Glomerular endothelial cell (primary cell): ENCODE measurements at places on chromosomes 3 and 15. TPM values are rescaled to one million over a fixed set of nuclear protein-coding genes. Genes with fewer than 3 reads are reported as not detected.

PTH1R gene
- total RNA-seq = not detected in 2 replicates

DNA sequence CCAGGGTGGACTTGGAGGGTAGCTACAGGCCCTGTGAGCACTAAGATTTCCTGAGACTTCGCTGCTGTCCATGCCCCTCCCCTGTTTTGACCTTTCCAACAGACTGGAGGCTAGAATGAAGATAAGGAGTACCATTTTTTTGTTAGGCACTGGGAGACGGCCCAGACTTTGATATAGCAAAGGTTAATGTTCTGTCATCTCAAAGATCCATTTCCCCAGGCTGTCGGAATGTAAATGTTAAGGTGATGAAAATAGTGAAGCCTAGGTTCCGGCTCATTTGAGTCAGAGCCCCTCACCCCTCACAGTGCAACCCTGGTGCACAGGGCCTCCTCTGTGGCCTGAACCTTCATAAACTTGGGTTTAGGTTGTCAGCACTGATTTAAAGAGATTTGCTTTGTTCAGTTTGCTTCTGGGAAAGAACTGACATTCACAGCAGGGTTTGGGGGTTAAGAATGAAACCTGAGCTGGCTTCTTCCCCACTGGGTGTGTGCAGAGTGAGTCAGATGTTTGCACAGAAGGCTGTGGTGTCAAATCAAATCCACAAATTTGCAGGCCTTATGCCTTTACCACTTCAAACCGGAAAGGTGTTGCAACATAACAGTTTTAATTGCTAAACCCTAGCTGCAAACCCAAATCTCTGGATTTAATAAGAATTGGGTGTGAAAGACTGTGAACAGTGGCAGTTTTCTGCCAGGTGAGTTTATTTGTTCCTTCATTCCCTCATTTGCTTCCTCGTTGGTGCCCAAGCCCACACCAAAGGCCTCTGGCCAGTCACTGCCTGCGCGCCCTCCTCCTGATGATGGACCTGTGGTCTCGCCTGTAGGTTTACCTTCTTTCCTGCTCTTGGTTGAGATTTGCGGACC is 20.6 kb upstream of the KCTD6 start:
- no peak for DNase-seq

- peak; percentile 64 for DNase-seq
Observed at GRCh38 chr3:15269091-15269989, 63.0 kb downstream of the SH3BP5 start.

DNA sequence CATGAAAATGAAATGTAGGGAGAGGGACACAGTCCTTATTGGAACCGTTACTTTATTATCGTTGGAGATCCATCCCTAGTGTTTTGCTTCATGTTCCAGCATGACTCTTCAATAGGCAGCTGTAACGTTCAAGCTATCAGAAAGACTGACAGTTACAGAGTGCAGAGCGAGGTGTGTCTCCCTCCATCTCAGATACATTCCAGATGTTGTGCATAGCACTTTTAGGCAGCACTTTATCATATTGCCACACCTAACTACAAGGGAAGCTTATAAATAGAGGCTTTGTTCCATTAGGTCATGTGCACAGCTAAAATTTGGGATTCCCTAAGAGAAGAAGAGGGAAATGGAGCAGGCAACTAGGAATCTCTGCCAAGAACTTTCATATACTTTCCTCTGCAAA is 1009.6 kb downstream of the ROBO2 start:
- DNase-seq = no peak

GRCh38 chr15:60555291-60555690 is 76.3 kb upstream of the ICE2 start:
- DNase-seq = no peak

MYZAP gene
- 3.1 and 23.0 TPM in 2 replicates for total RNA-seq

CMTM8 gene
- total RNA-seq = 2.7 and 5.6 TPM in 2 replicates

GRCh38 chr3:190399677-190400076 is 11.7 kb downstream of the CLDN16 start:
- DNase-seq = no peak

OCA2 gene
- total RNA-seq = not detected in 2 replicates

GPR149 gene
- total RNA-seq = not detected in 2 replicates

- no peak for DNase-seq
Observed at GRCh38 chr3:81554801-81555200, 206.6 kb downstream of the GBE1 start.

RAB5A gene
- 83.3 and 104 TPM in 2 replicates for total RNA-seq

DNA sequence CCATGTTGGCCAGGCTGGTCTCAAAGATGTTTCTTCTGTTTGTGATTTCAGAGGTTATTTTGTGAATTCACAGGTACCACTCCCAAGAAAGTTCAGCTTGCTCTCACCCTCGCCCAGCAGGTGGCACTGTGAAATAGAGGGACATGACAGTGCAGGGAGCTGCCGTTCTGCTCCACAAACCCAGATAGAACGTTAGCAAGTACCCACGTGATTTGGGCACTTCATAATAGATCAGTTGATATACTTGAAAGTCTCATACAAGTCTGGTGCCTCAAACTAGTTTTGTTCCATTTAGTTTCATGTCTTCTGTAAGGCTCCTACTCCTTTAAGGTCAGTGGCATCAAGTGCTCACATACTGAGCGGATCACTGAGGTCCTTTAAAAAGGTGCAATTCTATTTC is 45.5 kb downstream of the FILIP1L start:
- DNase-seq = peak; percentile 68

DNA sequence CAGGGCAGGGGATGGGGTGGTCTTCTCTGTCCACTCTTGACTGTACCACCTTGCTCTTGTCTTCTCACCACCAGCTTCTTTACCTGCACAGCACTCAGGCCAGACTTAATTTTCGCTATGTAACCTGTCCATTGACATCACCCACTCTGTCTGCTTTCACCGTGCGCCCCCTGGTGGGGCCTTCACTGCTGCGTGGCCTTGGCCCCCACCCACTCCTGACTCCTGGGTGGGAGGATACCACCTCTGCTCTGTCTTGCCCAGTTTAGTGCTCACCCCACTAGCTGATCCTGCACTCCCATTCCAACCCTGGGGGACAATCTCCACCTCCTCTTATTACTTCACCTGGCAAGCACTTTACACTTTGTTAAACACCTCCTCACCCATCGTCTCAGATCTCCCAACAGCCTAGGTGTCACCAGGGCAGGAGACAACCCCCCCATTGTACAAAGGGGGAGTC is 17.7 kb downstream of the PTH1R start:
- DNase-seq = no peak

NDN gene
- 47.8 and 63.3 TPM in 2 replicates for total RNA-seq

DNA sequence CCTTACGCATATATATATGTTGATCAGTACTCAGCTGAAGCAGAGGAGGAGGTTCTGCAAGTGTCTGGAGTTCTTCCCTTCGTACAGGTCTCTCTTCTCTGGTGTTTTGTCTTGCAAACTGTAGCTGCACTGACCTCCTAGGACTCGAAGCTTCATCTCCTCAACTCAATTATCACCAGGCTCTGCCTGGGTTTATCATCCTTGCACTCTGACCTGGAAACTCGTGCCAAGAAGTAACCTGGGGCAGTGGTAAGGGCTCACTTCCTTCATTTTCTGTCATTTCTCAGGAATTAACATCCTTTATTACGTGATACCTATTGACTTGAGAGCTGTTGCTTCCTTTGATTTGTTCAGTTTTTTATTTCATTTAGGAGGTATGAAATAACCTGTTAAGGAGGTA is 14.4 kb downstream of the REC114 start:
- no peak for DNase-seq

DNA sequence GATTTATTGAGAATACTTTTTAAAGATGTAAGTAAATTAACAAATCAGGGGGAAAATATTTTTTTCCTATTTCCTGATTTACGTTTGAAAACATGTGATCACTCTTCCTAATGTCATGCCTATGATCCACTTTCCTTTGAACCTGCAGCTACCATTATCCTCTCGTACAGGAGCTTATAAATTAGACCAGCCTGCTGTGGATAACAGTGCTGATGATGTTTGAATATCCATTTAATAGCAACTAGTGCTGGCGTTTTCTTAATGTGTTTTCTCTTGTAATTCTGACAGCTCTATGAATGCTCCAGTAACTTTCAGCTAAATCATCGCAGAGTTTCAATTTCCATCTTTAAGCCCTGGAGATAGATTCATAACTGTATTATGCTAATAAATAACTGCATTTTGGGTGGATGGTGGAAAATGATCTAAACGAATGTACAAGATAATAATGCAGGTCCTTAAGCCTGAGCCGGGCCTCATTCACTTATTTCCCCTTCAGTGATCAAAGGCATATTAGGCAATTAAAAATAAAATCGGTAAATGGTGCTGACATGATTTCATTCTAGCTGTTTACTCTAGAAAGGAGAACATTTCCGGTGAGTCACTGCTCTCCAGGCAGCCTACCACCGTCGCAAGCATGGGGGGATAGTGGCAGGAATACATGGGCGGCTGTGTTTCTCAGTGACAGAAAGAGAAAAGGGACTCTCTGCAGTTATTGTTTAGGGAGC is 58.5 kb upstream of the SLC24A5 start:
- no peak for DNase-seq

- no peak for DNase-seq
Observed at GRCh38 chr3:42749753-42750231, 23.3 kb downstream of the CCDC13 start.

- no peak for DNase-seq
Observed at GRCh38 chr3:30531017-30531570, 75.3 kb upstream of the TGFBR2 start.

TRAIP gene
- 2.7 and 5.2 TPM in 2 replicates for total RNA-seq

DUOXA2 gene
- total RNA-seq = not detected in 2 replicates

- DNase-seq = no peak
Observed at GRCh38 chr15:67948215-67948614, 105.9 kb upstream of the PIAS1 start.

CAMP gene
- total RNA-seq = not detected in 2 replicates
